Stimulated activated CD8-positive, alpha-beta memory T cell treated with anti-CD3 and anti-CD28 coated beads, Interleukin-12 subunit alpha, Interleukin-12 subunit beta, amount 100 ng/mL, for 1 hour (primary cell): ENCODE measurements at places on chromosomes 16 and 17.

GRCh38 chr17:57625511-57625910 is 119.6 kb downstream of the CCDC182 start:
- no peak for DNase-seq

DNA sequence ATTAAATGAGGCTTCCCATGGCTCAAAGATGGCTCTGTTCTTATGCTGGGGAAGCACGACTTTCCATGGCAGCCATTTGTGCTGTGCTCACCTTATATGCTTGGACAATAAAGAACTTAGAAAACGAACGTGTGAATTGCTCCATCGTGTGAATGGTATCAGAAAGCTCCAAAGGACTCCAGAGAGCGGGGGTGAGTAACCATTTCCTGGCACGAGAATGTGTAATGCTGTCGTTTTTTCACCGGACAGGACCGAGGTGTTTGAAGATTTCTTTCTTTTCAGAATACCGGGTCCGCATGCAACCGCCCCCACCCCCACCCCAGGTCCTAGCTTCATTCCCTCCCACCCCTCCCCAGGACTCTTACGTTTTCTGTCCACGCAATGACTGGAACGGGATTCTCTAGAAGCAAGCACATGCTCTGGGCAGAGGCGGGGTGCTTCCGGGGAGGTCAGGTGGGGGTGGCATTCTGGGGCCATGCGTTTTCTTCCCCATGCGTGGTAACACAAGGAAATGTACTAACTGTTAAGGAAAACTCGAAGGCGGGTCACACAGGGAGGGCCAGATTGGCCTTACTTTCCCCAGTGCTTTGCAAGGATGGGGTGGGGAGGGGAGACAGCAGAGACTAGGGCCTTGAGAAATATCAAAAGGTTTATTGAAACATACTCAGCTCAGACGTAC is 26.2 kb downstream of the GPRC5B start:
- DNase-seq = no peak

GRCh38 chr17:82353484-82353883 is 5.6 kb upstream of the TEX19 start:
- no peak for DNase-seq

DNA sequence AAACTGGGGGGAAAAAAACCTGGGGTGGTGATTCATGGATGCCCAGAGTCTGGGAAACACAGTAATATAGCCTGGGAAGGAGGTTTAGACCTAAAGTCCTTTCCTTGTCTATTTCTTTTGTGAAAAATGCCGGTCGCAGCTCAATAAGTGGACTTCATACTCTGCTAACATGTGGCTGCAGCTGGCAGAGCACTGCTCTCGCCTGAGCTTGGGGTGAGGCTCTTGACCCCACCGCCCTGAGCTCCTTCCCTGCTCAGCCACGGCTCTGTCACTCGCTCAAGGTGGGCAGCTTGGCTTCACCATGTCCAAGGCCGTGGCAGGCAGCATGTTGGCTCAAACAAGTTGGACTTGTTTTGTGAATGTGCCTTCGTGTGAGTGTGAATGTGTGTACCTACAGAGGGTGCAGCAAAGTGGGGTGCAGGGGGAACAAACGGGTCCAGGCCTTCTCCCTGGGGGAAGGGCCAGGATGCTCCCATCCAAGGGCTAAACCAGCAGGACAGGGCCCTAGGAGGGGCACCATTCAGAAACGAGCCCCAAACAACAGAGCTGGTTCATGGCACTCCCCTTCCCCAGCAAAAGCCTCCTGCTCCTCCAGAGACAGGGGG is 4.9 kb downstream of the FA2H start:
- no peak for DNase-seq

DNA sequence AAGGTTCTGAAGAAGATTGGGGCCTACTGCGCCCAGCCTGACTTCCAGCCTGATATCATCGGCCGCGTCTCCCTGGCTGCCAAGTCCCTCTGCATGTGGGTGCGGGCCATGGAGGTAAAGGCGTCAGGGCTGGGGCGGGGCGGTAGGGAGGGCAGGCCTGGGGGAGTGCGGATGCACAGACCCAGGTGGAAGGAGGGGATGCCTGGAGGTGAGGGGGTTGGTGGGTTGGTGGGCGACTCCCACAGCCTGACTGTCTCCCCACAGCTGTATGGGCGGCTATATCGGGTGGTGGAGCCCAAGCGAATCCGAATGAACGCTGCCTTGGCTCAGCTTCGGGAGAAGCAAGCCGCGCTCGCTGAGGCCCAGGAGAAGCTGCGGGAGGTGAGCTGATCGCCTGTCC is 26.8 kb upstream of the KDM6B start:
- no peak for DNase-seq

- peak; percentile 34 for DNase-seq
These were observed 468 bp downstream of the IL4R start for GRCh38 chr16:27314161-27314723.

- DNase-seq = no peak
These were observed 168.3 kb downstream of the SLC39A11 start for GRCh38 chr17:72924196-72924595.
